ENCODE measurements at places on chromosomes 3 and 15. TPM values are rescaled to one million over a fixed set of nuclear protein-coding genes. Genes with fewer than 3 reads are reported as not detected.

The FHIT gene
- 14.7 TPM for polyA plus RNA-seq

The EPB42 gene
- not detected for polyA plus RNA-seq

The MFSD1 gene
- polyA plus RNA-seq, result 24.5 TPM

The DCLK3 gene
- polyA plus RNA-seq, result not detected

The NDUFAF3 gene
- polyA plus RNA-seq, result 201 TPM

The NAA80 gene
- polyA plus RNA-seq, result 4.6 TPM

The CPNE9 gene
- polyA plus RNA-seq, result 12.5 TPM

The CCR8 gene
- polyA plus RNA-seq, result not detected

The DTWD1 gene
- polyA plus RNA-seq, result 25.2 TPM

The CACNA2D3 gene
- 6.2 TPM for polyA plus RNA-seq

The TFRC gene
- 27.9 TPM for polyA plus RNA-seq

The BFSP2 gene
- polyA plus RNA-seq, result not detected

The CHRD gene
- 0.69 TPM for polyA plus RNA-seq

The PPM1L gene
- 20.3 TPM for polyA plus RNA-seq

The C2CD4A gene
- not detected for polyA plus RNA-seq

The TPRG1 gene
- not detected for polyA plus RNA-seq

The LRRC31 gene
- 1.9 TPM for polyA plus RNA-seq

The ADGRG7 gene
- polyA plus RNA-seq, result not detected

The CCR1 gene
- not detected for polyA plus RNA-seq

The AP3B2 gene
- polyA plus RNA-seq, result 96.5 TPM

The CCDC9B gene
- polyA plus RNA-seq, result 0.11 TPM

The GRK7 gene
- polyA plus RNA-seq, result not detected

The TRANK1 gene
- 1.9 TPM for polyA plus RNA-seq

The FBXL2 gene
- 35.8 TPM for polyA plus RNA-seq

The SNX22 gene
- polyA plus RNA-seq, result 1.1 TPM

The RLBP1 gene
- not detected for polyA plus RNA-seq

The GOLGA8J gene
- not detected for polyA plus RNA-seq

The SLC28A1 gene
- not detected for polyA plus RNA-seq

The CILP gene
- not detected for polyA plus RNA-seq

The ADCY5 gene
- 0.21 TPM for polyA plus RNA-seq

The DPPA2 gene
- polyA plus RNA-seq, result not detected

The COL6A5 gene
- polyA plus RNA-seq, result not detected

The GPR156 gene
- polyA plus RNA-seq, result not detected

The PHLDB2 gene
- polyA plus RNA-seq, result 0.55 TPM

The MYH15 gene
- 0.74 TPM for polyA plus RNA-seq

The LDHAL6B gene
- polyA plus RNA-seq, result not detected

The TRPM1 gene
- 0.39 TPM for polyA plus RNA-seq

The ITIH4 gene
- polyA plus RNA-seq, result 0.39 TPM

The ZBTB38 gene
- 116 TPM for polyA plus RNA-seq

The TEX9 gene
- polyA plus RNA-seq, result 1.2 TPM

The ISLR gene
- polyA plus RNA-seq, result 3.0 TPM

The OR4F6 gene
- polyA plus RNA-seq, result not detected

The CADPS gene
- 72.5 TPM for polyA plus RNA-seq

The OR5AC2 gene
- polyA plus RNA-seq, result not detected

The MINAR1 gene
- polyA plus RNA-seq, result 0.04 TPM

The VWA5B2 gene
- polyA plus RNA-seq, result 0.89 TPM

The SLCO2A1 gene
- not detected for polyA plus RNA-seq

The MORC1 gene
- not detected for polyA plus RNA-seq
